Immature natural killer cell (primary cell): ENCODE measurements at places on chromosomes 4 and X. TPM values are rescaled to one million over a fixed set of nuclear protein-coding genes. Genes with fewer than 3 reads are reported as not detected.

Gene SPANXA1
- polyA plus RNA-seq: not detected

Gene PDGFC
- not detected for polyA plus RNA-seq

Gene RHOXF1
- not detected for polyA plus RNA-seq

Gene CDKN2AIP
- 10.7 TPM for polyA plus RNA-seq

Gene TASL
- polyA plus RNA-seq: 2.6 TPM

Gene KCTD8
- not detected for polyA plus RNA-seq

Gene XAGE2
- not detected for polyA plus RNA-seq

Gene GAGE13
- not detected for polyA plus RNA-seq

Gene TMEM47
- polyA plus RNA-seq: not detected

Gene AFP
- polyA plus RNA-seq: not detected

Gene P2RY4
- not detected for polyA plus RNA-seq

Gene C4orf51
- polyA plus RNA-seq: not detected

Gene CXCL8
- polyA plus RNA-seq: 2.1 TPM

Gene HELQ
- polyA plus RNA-seq: 7.8 TPM

Gene PAGE3
- not detected for polyA plus RNA-seq

Gene GPR173
- polyA plus RNA-seq: not detected

Gene HERC3
- polyA plus RNA-seq: 21.7 TPM
